ENCODE measurements at places on chromosomes 6 and 20. TPM values are rescaled to one million over a fixed set of nuclear protein-coding genes. Genes with fewer than 3 reads are reported as not detected.

PRICKLE4 gene
- not detected for total RNA-seq

TP53TG5 gene
- not detected for total RNA-seq

SEL1L2 gene
- total RNA-seq: not detected

TTBK1 gene
- under 0.01 TPM for total RNA-seq

SLC2A10 gene
- 15.2 TPM for total RNA-seq

AFG1L gene
- total RNA-seq: 2.0 TPM

RRBP1 gene
- 90.2 TPM for total RNA-seq

PNLDC1 gene
- total RNA-seq: not detected

CLDN20 gene
- not detected for total RNA-seq

HS3ST5 gene
- total RNA-seq: not detected

KCNK5 gene
- total RNA-seq: not detected

ZNF217 gene
- 25.8 TPM for total RNA-seq

OPRL1 gene
- total RNA-seq: 0.36 TPM

NKX2-2 gene
- not detected for total RNA-seq

COL12A1 gene
- 502 TPM for total RNA-seq

DYNLT1 gene
- total RNA-seq: 235 TPM

PPP1R3G gene
- 0.18 TPM for total RNA-seq

DUSP22 gene
- total RNA-seq: 8.2 TPM

TMEM200A gene
- total RNA-seq: 47.8 TPM

EYA2 gene
- 2.5 TPM for total RNA-seq

TDRD6 gene
- not detected for total RNA-seq

C20orf141 gene
- not detected for total RNA-seq

HDGFL1 gene
- not detected for total RNA-seq

MOCS3 gene
- total RNA-seq: 9.9 TPM

EDN1 gene
- 8.6 TPM for total RNA-seq

C6orf118 gene
- not detected for total RNA-seq

ULBP1 gene
- 0.56 TPM for total RNA-seq

All from IMR-90 (cell line).